Stimulated activated naive CD8-positive, alpha-beta T cell treated with anti-CD3 and anti-CD28 coated beads, Interleukin-15, amount 100 ng/mL, for 72 hours (primary cell): ENCODE measurements at places on chromosomes 4 and X.

DNA sequence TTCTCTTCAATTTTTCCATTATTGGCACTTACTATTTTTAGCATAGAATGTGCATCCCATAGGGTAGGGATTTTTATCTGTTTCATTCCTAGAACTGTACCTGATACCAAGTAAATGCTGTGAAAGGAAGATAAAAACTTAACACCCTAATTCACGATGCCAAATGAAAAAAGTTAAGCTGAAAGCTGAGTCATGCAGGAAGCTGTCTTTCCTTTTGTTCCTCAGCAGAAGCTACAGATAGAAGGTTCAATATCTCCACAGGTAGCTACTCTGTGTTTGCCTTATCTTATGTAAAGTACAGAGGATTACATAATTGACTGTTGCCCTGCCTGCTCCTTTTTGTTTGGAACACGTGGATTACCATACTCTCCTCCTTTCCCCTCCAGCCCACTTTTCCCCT, 77.0 kb downstream of the LRP2BP start:
- no peak for DNase-seq

- DNase-seq: no peak
These were observed 26.2 kb upstream of the MXD4 start for GRCh38 chr4:2288051-2288541.

DNA sequence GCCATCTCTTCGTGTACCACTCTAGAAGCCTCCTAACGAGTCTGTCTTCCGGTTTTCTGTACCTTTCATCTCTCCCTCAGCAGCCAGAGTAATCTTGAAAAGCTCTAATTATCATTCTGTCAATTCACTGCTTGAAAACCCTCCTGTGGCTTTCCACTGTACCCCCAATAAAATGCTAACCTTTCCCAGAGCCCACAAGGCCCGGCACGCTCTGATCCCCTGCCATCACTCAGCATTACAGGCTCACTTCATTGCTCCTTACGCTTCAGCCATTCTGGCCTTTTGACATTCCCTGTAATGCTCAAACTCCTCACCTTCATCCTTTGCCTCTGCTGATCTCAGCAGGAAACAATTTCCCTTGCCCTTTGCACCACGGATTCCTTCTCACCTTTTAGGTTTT, 112.9 kb downstream of the ARHGAP10 start:
- DNase-seq: no peak

GRCh38 chr4:108172753-108173598, 4.2 kb upstream of the LEF1 start:
- peak; percentile 77 for DNase-seq

DNA sequence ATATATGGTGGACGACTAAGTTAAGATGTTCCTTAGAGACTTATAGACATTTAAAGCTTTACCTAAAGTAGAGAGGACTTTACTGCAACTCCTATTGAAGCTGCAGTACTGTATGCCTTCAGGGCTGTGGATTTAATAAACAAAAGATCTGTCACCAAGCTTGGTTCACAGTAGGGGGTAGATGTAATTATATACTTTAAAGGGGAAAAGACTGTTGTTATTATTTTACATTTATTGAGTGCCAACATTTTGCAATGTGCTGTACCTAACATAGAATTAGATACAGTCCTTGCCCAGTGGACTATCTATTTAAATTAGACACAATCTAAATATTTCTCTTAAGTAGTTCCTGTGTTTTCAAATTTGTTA, 67.2 kb downstream of the SLIT2 start:
- no peak for DNase-seq

DNA sequence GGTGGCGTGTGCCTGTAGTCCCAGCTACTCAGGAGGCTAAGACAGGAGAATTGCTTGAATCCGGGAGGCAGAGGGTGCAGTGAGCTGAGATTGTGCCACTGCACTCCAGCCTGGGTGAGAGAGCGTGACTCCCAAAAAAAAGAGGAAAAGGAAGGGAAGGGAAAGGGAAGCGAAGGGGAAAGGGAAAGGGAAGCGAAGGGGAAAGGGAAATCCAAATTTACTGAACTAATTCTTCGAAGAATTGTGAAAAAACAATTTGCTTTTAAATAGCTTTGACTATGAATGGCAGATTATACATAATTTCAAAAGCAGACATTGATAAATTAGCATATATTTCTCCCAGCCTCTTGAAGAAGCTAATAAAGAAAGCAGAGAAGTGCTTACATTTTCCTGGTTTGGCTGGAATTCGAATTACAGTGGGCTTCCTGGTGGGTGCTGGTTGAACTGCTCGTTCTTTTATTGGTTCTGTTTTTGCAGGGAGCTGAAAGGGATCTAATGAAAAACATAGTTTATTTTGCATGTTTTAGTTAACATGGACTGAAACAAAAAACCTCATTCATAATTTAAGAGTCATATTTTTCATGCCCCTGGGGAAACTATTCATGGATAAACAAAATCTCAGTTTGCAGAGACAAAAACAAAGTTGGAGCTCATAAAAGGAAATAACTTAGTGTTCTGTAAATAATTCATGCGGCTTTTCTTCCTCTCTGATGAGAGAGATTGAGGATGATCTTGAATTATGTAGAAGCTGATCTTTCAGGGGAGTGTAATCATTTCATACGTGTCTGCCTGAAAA, 66.0 kb downstream of the RPS3A start:
- DNase-seq: no peak

DNA sequence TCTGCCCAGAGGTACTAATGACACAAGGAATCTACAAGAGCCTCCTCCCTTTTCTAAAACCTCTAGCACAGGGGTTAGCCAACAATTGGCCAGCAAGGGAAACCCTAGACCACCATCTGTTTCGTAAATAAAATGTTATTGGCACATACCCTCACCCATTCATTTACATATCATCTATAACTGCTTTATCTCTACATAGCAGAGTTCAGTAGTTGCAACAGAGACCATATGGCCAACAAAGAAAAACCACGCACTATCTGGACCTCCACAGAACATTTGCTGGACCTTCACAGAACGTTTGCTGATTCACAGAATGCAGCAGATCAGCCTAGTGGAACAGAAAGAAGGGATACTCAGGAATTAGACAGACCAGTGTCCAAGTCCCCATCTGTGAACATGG, 9.4 kb downstream of the SLC2A9 start:
- no peak for DNase-seq

GRCh38 chr4:10003666-10004065, 17.6 kb downstream of the SLC2A9 start:
- DNase-seq: peak; percentile 62

DNA sequence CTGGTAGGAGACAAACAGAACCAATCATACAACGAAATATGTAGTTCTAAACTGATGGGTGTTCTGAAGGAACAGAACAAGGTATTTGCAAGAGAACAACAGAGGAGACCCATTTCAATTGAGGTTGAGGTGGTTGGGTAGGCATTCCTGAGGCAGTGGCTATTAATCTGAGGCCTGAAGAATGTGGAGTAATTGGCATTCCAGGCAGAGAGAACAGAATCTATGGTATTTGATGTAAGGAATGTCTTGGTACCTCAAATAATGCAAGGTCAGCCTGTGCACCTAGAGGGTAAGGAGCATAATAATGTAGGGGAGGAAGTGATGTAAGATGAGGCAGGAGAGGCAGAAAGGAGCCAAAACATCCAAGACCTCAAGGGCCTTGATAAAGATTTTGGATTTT, 109.5 kb upstream of the TEX13C start:
- no peak for DNase-seq

- peak; percentile 41 for DNase-seq
These were observed 32.9 kb downstream of the HTT-AS start for GRCh38 chr4:3041192-3042142.

- no peak for DNase-seq
These were observed 41.5 kb upstream of the SMIM10 start for GRCh38 chrX:134949271-134949670.

GRCh38 chr4:121951521-121952110, at the start of gene TRPC3:
TSS of gene TRPC3 (minus strand) at chr4:121952060. CDS start at chr4:121951680, 380 bp downstream.
- DNase-seq: peak; percentile 40

DNA sequence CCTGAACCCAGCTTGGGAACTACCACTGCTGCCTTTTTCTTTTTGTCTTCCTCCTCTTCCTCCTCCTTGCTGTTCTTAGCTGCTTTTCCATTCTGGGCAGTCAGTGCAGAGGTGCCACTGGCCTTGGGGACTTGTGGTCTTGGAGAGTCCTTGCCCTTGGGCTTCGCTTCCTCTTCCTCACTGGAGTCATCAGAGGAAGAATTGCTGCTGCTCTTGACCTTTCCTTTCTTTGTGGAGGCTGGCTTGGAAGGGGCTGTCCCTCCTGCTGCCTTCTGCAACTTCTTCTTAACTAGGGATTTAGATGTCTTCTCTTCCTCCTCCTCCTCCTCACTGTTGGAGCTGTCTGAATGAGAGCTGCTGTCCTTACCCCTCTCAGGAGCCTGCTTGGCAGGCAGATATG, 53.2 kb downstream of the FAM9B start:
- no peak for DNase-seq
